ENCODE measurements at places on chromosomes 1 and 21.

GRCh38 chr1:180884588-180885300 is 28.0 kb upstream of the KIAA1614 start:
- DNase-seq: no peak

- no peak for DNase-seq
These were observed 6.1 kb upstream of the HEYL start for GRCh38 chr1:39645411-39646043.

DNA sequence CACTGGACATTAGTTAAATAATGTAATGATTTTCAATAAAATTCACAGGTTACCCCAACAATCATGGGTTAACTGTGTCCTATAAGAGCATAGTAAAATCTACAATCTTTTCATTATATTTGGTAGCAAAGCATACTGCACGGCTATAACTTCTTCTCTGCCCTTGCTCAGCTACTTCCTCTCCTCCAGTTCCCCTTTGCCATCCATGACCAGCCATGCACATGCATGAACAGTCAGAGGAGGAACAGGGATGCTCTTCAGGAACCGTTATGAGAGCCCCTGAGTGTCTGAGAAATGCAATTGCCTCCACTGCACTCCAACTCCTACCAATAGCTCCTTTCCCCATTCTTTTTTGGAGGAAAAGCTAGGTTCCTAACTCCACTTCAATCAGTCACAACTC is 646.7 kb downstream of the LTN1 start:
- no peak for DNase-seq

DNA sequence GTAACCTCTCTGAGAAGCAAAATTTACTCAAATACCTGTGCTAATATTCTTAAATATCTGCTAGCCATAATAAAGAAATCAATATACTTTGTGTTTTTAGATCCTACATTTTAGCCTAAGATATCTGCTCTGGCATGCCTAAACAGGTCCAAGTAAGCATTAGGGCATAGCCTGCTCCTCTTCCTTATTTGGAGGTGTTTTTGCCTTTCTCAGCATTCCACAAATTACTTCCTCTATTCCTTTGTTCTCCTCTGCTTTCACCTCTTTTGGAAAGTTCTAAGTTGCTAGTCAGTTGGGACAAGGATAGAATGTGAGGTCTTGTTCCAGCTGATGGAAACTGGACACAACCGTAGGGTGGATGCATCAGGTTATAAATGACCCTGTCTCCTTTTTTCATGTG is 7.2 kb upstream of the OR10X1 start:
- no peak for DNase-seq

DNA sequence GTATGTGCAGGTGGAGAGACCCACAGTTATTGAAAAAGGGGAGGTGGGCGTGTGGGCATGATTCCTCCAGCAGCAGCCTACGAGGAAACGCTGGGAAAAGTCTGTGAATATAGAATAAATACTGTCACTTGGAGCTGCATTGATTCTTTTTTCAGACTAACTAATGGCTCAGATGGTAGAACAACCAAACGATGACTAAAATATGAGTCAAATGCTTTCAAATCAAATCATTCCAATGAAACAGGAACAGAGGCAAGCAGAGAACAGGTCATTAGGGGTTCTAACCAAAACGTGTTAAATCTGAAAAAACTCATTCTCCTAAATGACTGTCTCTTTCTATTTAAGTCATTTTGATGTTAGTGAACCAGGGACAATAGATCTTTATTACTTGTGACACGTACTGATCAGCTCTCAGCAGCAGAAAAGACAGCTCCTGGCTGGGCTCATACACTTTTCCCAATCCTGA is 35.1 kb upstream of the SEC16B start:
- no peak for DNase-seq

DNA sequence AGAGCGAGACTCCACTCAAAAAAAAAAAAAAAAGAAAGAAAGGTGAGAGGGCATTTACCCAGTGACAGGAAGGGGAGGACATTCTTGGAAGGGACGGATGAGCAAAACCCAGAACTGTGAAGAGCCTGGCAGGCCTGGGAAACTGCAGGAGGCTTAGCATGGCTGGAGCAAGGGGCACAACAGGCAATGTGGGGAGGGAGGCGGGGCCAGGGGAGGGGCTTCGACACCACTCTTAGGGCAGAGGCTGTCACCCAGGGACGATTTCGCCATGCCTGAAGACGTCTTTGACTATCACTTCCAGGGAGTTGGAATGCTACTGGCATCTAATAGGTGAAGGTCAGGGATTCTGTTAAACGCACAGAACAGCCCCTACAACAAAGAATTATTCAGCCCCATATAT is 184.0 kb downstream of the HUNK start:
- no peak for DNase-seq

All from GM12891 (cell line).